ENCODE measurements at places on chromosomes 12 and 14. TPM values are rescaled to one million over a fixed set of nuclear protein-coding genes. Genes with fewer than 3 reads are reported as not detected.

GRCh38 chr12:107764626-107765025 lies 3.7 kb upstream of the PRDM4 start:
- DNase-seq, result no peak

DNA sequence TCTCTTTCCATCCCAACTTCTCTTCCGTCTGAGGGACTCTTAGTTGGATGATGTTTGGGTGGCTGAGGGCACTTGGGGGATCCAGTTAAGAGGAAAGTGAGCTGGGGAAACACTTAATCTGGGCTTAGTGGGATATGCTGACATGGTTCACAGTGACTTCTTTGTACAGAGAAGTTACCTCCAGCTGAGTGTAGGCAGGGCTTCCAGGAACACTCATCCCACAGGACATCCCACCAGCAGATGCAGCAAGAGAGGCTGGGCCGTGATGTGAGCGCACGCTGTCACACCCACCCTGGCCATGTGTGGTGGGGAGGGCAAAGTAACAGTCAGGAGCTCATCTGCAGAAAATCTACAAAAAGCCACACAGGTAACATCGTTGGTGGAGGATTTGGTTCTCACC lies 832 bp upstream of the CACNA2D4 start:
- DNase-seq, result no peak

- DNase-seq, result no peak
Measured at GRCh38 chr14:41362139-41362538, 244.5 kb upstream of the LRFN5 start.

DNA sequence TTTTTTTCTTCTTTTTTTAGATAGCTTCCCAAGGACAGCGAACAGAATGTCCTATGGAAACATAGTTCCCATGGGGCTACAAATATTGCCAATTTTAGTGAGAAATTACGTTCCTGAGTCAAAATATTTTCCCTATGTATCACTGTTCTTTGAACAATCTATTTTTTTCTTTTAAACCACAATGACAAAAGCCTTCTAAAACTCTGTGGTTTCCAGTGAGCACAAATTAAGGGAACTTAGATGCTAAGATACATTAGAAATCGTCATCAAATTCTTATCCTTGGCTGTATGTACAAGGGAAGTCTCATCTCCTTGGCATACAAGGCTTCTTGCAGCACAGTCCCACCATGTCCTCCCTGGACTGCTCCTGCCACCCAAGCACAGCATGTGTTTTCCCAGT lies 17.9 kb downstream of the CPM start:
- DNase-seq, result no peak

DNA sequence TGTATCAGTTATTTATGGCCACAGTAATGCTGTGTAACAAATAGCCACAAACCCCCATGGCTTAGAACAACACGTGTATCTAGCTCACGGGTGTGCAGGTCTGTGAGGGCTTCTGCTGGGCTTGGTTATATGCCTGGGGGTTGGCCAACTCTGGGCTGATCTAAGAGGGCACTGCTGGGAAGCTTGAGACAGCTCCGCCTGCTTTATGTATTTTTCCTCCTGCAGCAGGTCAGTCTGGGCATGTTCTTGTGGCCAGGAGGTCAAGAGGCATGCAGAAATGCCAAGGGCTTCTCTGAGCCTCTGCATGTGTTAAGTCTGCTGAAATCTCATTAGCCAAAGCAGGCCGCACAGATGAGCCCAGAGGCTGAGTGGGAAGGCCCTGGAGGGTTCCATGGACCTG lies 105.8 kb downstream of the ZNF664 start:
- DNase-seq, result no peak

- DNase-seq, result no peak
Measured at GRCh38 chr12:2380946-2381345, 328.2 kb downstream of the CACNA1C start.

GRCh38 chr14:102220031-102220430 lies 80.3 kb downstream of the WDR20 start:
- DNase-seq, result no peak

GRCh38 chr12:73629893-73630831 lies 907.5 kb upstream of the ATXN7L3B start:
- no peak for DNase-seq

- no peak for DNase-seq
Measured at GRCh38 chr14:101175731-101176534, 272.4 kb upstream of the RTL1 start.

- DNase-seq, result peak; percentile 81
Measured at GRCh38 chr14:23559010-23559925, 3.2 kb downstream of the THTPA start.

- DNase-seq, result no peak
Measured at GRCh38 chr14:38350102-38350501, 94.2 kb upstream of the CLEC14A start.

DNA sequence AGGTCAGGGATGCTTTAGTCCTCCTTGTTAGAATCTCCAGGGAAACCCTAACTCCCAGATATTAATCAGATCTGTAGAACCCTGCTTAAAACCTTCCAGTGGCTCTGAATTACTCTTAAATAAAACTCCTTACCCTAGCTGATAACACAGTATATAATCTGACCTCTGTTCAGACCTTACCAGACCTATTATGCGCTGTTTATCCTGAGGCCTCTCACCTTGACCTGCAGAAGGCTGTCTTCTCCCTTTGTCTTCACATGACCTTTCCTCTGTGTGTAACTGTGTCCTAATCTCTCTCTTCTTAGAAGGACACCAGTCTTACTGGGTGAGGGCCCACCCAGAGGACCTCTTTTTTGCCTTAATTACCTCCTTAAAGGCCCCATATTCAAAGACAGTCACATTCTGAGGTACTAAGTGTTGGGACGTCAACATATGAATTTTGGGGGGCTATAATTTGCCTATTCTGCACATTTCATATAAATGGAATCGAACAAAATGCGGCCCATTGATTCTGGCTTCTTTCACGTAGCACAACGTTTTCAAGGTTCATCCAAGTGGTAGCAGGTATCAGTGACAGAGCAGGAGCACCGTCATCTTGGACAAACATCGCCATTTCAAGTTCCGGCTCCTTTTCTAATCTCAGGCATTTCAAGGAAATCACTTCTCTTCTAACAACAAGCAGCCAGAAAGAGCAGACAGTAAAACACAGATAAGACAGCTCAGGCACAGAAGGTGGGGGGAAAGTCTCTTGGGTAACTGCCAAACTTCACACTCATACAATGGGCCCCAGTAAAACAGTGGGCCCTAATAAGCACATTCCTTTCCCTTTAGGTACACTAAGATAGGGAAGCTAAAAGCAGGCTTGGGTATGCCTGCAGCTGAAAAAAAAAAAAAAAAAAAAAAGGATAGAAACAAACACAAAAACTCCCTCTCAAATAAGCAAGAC lies 200.2 kb upstream of the NUDT4 start:
- no peak for DNase-seq

DNA sequence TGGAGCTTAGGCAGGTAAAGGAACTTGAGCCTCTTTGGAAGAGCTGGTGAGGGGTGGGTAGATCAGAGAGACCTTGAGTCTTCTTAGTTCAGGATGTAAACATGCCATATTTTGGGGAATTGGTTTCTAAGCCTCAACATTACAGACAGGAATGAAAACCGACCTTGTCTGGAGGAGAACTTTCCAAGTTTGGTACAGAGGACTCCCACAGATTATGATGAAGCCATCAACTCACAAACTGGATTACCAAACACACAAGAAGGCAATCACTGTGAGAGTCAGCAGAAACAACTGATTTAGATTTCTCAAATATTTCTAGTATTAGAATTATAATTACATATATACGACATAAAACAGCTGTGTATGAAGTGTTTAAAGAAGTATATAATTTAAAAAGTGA lies 22.3 kb upstream of the AMN1 start:
- DNase-seq, result no peak

DNA sequence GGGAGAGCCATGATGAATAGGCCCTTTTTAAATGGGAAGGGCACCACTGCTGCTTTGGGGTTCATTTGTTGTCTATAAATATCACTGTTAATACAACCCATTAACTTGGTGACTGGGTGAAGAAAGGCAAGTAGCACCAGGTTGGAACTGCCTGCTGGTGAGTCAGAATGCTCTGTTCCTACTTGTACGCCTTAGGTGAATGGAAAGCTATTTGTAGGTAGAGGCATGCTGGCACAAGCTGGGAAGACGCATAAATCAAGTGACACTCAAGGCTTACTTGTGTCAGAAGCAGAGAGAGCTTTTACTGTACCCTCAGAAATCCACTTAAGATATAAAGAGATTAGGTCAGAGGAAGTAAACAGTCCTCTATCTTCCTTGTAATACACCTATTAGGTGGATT lies 142.5 kb downstream of the TMX1 start:
- no peak for DNase-seq

DNA sequence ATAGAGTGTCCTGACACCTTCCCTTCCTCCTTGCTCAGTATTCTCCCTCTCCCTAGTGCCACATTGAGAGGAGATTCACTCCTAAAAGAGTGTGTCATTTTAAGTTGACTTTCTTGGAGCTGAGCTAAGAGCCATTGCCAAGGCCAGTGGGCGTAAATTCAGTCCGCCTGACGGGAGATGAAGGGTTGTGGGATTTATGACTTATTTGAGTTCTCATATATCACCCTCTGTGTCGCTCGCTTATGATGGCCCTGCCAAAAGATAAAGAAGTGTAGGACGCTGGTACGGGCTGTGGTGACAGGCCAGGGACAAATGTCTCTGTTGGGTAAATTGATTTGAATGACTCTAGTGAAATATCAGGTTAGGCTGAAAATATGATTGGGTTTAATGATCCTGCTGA lies 867.4 kb downstream of the NRXN3 start:
- DNase-seq, result no peak

DNA sequence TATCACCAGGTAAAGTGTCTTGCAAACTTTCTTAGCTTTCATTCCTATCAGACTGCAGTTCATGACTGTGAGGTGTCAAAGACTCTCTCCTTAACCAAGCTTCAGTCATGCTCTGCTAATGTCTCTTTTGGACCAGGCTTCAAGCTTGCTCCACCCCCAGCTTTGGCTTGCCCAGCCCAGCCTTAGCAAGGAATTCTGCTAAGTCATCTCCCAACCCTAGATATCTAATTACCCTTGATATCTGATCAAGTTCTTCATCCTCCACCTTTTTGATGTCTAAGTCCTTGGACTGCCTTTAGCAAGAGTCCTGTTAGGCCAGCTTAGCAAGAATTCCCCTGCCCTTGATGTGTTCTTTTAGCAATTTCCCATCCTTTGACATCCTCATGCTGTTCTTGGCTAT lies 108.9 kb upstream of the FGD4 start:
- no peak for DNase-seq

- no peak for DNase-seq
Measured at GRCh38 chr12:75882421-75882820, 149.2 kb downstream of the PHLDA1 start.

DNA sequence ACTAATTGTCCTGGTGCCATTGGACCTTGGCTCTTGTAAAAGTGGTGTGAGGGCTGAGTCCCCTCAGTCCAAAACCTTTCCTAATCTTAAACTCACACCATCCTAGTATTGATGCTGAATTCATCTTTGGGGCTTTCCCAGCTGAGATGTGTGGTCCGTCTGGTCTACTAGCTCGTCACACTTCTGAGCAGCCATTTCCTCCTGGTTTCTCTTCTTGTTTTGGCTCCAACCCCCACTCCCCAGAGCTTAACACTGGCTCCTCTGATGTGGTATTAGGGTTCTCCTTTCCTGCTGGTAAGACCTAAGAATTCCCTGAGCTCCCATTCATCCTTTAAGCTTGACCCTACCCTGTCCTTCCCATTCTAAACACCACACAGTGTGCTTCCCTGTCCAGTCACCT lies 900.6 kb downstream of the VRK1 start:
- DNase-seq, result no peak

DNA sequence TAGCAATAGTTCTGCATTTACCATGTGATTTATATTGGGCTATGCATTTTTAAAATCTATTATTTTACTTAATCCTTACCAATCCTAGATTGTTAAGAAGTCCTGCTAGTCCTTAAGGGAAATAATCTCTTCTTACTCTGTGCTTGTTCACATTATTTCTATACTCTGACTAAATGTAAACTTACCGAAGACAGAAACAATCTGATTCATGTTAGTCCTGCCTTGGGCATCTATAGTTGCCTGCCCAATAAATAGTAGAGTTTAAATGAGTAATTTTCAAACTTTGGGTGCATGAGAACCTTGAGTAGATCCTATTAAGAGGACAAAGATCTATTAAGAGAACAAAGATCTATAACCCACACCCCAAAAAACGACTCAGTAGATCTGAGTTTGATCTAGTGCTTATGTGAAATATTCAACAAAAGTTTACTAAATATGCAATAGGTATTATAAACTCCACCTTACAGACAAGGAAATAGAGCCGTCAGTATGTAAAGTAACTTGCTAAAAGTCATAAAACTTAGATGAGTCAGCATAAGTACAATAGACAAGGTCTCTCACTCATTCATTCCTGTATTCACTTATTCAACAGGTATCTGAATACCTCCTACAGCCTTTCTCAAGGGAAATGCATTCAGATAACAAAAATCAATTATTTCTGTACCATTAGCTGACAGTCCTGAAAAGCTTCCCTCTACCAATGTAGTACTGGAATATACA lies 127.6 kb downstream of the PAWR start:
- no peak for DNase-seq

DNA sequence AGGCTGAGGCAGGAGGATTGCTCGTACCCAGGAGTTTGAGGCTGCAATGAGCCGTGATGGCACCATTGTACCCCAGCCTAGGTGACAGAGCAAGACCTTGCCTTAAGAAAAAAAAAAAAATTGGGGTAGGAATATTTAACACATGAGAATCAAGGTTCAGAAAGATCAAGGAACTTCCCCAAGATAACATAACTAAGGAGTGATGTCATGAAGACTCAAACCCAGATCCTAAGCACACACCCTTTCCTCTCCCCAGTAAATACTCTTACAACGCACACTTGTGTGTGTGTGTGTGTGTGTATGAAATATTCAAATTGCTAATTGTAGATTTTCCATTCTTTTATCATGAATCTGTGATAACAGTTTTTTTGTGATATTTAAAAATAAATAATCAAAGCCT lies 90.6 kb upstream of the NUDT4 start:
- DNase-seq, result no peak

Gene RIMKLB
- polyA plus RNA-seq, result 4.8 TPM

Gene ALDH2
- 129 TPM for polyA plus RNA-seq

Gene ZNF664
- polyA plus RNA-seq, result 25.1 TPM

Gene SPPL3
- polyA plus RNA-seq, result 7.3 TPM

Gene ABCD2
- polyA plus RNA-seq, result 0.22 TPM

Gene RNASE7
- polyA plus RNA-seq, result 0.73 TPM

Measured in psoas muscle (tissue), 8 donors.